Activated CD4-positive, alpha-beta T cell treated with anti-CD3 and anti-CD28 coated beads for 4 hours (primary cell): ENCODE measurements at places on chromosomes 1 and 21.

DNA sequence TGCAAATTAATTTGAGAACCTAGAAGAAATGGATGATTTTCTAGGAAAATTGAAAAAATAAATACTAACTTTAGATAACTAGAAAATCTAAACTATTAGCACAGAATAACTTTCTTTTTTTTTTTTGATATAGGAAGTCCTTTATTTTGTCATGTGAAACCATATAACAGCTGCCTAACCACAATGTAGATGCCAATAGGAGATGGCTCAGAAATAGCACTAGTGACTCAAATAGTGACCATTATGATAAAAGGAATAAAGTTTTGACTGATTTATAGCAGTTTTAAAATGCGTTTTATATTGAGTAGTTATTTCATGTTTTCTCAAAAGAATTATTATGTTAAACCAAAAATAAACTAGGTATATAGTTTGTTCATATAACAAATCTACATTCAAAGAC, 158.0 kb upstream of the CACYBP start:
- DNase-seq: no peak

DNA sequence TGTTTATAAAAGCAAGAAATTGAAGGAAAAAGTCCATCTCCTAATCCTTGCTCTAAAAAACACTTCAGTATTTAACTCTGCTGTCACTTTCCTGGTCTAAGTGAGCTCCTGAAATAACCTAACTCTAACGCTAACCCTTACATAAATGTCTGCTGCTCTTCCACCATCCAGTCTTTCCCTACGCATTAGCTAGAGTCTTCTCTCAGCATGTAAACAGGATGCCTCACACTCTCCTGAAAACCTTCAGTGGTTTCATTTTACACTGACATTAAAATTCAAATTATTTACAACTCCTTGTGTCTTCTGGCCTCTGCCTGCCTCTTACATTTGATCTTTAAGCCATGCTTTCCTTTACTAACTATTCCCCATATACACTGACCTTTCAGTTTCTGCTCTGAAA, 697.6 kb upstream of the CXADR start:
- DNase-seq: no peak

DNA sequence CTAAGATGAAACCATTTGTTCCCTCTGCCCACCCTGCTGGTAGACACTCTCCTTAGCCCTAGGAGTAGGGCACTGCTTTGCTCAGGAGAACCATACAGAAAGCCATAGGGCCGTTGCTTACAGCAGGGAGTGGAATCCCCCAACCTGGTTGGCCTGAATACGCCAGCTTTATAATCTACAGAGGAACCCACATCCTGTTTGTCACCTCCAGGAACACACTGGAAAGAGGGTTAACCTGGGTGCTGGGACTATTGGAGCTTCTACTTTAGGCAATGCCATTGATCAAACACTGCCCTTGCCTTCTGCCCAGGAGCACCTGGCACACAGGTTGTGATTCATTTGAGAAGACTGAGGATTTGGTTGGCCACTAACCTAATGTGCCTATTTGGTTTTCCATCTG, 124.8 kb downstream of the TNR start:
- DNase-seq: no peak

DNA sequence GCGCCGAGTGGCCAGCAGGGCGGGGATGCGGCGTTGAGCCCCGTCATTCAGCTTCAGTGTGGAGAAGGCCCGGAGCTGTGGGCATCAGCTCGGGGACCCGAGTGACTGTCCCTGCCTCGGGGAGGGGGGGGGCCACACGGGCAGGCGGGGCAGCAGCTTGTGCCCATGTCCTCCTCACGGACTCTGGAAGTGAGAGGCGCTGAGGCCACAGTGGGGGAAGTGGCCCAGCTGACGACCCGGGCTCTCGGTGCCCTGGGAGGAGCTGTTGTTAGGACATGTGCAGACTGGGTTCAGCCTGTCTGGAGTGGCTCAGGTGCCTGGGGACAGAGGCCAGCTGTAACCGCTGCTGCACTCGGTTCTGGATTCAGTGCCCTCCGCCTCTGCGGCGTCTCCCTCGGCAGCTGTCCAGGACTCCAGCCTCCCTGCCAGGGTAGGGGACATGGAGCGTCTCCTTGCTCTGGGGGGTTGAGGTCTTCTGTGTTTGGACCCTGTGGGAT, 71.1 kb downstream of the SKI start:
- DNase-seq: no peak

- DNase-seq: no peak
Observed at GRCh38 chr1:115797486-115797885, 29.0 kb upstream of the CASQ2 start.

- DNase-seq: no peak
Observed at GRCh38 chr1:226902601-226903000, 32.2 kb downstream of the PSEN2 start.

GRCh38 chr1:48200166-48200900, 22.2 kb upstream of the SLC5A9 start:
- no peak for DNase-seq

- DNase-seq: no peak
Observed at GRCh38 chr1:26996665-26997064, 3.2 kb downstream of the TRNP1 start.

DNA sequence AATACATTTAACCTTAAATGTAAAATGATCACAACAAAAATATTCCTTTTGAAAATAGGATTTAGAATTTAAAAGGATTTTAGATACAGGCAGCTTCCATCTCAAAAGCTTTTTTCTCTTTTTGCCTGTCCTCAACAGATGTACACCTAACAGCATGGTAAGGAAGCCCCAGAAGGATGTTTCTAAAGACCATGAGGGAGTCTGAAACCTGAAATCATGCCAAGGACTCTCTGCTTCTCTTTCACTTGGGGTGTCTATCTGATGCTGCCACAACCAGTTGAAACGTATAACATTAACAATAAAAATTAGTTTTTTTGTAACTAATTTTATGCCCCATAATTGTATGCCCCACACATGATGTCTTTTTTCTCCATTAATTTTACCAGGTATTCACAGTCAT, 5.4 kb upstream of the ZNF281 start:
- DNase-seq: no peak

DNA sequence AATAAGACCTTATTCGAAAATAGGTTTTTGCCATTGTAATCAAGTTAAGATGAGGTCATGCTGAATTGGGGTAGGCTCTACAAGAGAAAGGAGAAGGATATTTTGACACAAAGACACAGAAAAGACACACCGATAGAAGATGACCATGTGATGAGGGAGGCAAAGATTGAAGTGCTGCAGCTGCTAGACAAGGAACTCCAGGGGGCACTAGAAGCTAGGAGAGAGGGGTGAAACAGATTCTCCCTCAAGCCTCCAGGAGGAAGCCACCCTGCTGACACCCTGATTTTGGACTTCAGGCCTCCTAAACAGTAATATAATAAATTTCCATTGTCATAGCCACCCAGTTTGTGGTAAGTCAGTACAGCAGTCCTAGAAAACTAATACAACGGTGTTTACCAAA, 506.8 kb upstream of the CAMK1G start:
- DNase-seq: no peak

GRCh38 chr1:89688607-89689006, 55.7 kb downstream of the LRRC8C start:
- no peak for DNase-seq

- no peak for DNase-seq
Observed at GRCh38 chr1:184385865-184386311, 941 bp upstream of the C1orf21 start.
